ENCODE measurements at places on chromosomes 3 and 15.

- no peak for DNase-seq
Measured at GRCh38 chr3:190528706-190529105, 14.8 kb downstream of the IL1RAP start.

- DNase-seq: no peak
Measured at GRCh38 chr15:91980502-91981267, 127.2 kb downstream of the SLCO3A1 start.

GRCh38 chr15:27210176-27210575 is 239.2 kb downstream of the GABRG3 start:
- DNase-seq: no peak

DNA sequence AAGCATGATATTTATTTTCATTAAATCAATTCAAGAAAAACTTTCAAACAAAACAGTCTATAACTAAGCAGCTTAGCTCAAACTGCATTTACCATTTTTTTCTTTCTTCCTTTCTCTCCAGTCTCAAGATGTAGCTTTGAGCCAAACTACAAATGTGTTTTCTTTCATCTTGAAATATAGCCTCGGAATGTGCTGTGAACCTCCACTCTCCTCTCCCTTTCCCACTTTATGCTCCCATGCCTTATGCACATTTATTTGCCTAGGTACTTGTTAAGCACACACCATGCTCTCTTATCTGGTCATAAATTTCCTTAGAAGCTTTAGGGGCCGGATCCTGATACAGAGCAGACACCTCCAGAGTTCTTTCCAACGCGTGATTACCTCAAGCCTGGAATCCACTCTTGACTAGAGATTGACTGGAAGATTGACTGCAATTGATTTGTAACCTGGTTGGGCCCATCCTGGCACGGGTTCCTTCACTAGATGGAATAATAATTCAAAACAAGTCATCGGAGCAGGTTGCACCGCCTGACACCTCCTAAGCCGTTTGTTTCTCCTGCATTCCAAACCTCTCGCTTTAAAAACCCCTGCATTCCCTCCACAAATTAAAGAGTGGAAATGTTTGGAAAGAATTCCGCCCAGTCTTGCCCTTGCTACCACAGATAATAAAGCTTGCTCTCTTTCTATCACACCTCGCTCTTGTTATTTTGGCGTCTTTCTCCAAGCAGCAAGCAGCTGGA is 344.7 kb downstream of the CHL1 start:
- no peak for DNase-seq

DNA sequence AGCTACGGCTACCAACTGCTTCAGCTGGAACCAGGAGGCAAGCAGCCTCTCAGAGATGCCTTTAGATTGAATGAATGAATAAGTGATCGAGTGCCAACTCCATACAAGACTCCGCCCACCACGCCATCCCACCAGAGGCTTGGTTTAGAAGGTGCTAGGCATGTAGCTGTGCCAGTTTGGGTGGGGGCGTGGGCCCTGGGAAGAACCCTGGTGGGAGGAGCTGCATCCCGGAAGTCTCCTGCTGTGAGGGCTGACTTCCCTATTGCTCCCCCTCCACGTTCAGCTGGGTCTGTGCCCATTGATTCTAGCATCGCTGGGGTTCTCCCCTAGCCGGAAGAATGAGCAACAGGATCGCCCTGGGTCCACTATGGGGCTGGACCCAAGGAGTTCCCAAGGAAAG is 20.9 kb downstream of the LINGO1 start:
- no peak for DNase-seq

GRCh38 chr15:55846116-55846707 is 103.3 kb upstream of the PRTG start:
- peak; percentile 33 for DNase-seq

DNA sequence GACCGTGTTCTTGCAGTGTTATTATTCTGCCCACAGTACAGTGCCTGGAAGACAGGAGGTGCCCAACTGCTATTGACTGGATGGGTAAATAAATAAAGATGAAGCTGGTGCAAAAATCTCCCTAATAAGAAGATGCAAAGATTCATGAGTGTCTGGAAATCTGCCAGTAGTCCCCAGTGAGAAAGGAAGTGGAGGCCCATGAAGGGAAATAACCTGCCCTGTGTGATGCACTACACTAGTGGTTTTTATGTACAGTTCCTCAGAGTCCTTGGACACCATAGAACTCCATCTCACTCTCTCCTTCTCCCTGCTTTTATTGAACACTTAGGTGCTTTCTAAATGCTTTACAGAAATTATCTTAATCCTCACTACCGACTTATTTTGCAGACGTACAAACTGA is 8.3 kb upstream of the SUCLG2 start:
- no peak for DNase-seq

GRCh38 chr3:139529662-139530061 is 9.9 kb downstream of the RBP1 start:
- no peak for DNase-seq

DNA sequence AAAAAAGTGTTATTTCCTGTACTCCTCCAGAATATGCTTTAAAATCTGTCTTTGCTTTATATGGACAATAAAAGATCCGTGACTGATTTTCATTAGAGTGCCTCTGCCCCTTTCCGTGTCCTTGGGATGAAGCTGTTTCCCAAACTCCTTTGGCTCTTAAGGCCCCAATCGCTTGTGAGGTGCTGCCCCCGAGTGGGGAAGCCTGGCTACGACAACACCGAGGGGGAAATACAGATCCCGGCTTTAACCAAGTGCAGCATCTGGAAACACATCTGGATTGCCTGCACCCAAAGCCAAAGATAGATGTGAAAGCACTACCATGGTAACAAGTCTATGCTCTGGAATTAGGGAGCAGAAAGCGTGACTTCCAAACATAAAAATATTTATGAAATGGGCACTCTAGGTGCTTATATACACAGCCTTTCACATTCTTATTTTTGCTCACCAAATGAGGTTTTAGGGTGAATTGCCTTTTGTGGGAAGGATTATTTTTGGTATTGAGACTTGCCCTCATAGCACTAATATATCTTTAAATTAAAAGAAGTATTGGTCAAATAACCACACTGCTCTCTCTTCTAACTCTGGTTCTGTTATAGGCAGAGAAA is 40.6 kb upstream of the ADCY5 start:
- DNase-seq: peak; percentile 33

GRCh38 chr3:48141604-48142137 is 46.5 kb downstream of the CDC25A start:
- no peak for DNase-seq

GRCh38 chr15:75065467-75065850 is 42.1 kb downstream of the PPCDC start:
- no peak for DNase-seq

DNA sequence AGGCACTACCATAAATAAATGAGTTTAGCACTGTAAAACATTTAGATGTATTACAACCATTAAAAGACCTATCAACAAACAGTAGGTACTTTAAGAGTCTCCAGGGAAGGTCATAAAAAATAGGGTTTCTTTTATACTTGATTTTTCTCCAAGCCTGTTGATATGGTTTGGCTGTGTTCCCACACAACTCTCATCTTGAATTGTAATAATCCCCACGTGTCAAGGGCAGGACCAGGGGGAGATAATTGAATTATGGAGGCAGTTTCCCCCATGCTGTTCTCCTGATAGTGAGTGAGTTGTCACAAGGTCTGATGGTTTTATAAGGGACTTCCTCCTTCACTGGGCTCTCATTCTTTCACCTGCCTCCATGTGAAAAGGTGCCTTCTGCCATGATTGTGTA is 468.9 kb upstream of the UBE2E2 start:
- DNase-seq: no peak

DNA sequence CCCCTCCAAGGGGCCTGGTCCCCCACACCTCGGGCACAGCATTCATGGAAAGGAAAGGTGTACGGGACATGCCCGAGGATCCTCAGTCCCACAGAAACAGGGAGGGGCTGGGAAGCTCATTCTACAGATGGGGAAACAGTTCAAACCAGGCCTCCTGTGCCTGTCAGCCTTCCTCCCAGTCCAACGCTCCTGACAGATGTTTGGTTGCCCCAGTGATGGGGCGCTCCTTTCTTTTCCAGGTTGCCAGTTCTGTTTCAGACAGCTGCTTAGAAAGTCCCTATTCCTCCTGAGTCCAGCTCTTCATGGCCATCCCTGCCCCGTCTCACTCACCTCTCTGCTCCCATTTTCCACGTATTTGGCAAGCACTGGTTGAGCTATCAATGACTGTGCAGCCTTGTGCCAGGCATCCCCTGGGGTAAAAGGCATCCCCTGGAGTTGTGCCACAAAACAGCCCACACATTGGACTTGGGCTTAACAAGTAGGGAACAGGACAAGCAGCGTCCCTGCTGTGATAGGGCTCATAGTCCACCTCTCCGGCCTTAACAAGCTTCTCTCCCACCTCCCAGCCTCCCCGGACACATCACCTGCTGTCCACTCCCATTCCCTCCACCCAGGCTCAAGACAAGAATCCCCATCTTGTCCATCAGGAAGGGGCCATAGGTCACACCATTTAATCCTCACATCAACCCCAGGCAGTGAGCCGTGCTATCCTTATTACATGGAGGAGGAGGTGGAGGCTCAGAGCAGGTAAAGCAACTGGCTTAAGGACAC is 6.6 kb downstream of the OXTR start:
- no peak for DNase-seq

- no peak for DNase-seq
Measured at GRCh38 chr3:40915346-40915865, 283.9 kb upstream of the CTNNB1 start.

- DNase-seq: no peak
Measured at GRCh38 chr3:71348831-71349230, 234.7 kb downstream of the FOXP1 start.

- peak; percentile 63 for DNase-seq
Measured at GRCh38 chr3:58217209-58217811, 6.5 kb upstream of the DNASE1L3 start.

- no peak for DNase-seq
Measured at GRCh38 chr3:34725774-34726173, 913.6 kb upstream of the ARPP21 start.

DNA sequence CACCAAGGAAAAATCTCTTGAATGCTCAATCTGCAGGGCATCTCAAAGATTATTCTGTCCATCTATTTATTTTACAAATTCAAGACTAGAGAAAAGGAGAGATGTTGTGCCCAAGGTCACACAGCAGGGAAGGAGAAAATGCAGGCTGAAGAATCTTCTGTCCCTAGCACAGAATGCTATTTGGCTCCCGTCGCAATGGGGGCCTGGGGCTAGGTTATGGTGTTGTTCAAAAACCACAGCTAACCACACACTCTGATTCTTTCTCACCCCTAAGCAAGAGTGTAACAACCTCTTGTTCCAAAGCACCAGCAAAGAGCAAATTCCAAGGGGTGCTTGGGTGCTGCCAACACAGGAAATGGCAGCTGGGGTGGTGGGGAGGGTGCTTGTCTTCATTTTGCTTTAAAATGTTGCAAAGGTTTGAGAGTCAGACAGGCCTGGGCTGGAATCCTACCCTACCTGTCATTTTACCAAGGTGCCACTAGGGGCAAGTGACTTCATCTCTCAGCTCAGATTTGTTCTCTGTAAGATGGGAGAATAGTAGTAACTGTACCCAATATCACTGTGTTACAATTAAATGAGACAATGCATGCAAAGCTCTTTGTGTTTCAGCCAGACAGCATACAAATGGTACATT is 112.5 kb downstream of the ADAMTS9 start:
- no peak for DNase-seq

GRCh38 chr15:57503911-57504598 is 87.6 kb upstream of the MYZAP start:
- no peak for DNase-seq

DNA sequence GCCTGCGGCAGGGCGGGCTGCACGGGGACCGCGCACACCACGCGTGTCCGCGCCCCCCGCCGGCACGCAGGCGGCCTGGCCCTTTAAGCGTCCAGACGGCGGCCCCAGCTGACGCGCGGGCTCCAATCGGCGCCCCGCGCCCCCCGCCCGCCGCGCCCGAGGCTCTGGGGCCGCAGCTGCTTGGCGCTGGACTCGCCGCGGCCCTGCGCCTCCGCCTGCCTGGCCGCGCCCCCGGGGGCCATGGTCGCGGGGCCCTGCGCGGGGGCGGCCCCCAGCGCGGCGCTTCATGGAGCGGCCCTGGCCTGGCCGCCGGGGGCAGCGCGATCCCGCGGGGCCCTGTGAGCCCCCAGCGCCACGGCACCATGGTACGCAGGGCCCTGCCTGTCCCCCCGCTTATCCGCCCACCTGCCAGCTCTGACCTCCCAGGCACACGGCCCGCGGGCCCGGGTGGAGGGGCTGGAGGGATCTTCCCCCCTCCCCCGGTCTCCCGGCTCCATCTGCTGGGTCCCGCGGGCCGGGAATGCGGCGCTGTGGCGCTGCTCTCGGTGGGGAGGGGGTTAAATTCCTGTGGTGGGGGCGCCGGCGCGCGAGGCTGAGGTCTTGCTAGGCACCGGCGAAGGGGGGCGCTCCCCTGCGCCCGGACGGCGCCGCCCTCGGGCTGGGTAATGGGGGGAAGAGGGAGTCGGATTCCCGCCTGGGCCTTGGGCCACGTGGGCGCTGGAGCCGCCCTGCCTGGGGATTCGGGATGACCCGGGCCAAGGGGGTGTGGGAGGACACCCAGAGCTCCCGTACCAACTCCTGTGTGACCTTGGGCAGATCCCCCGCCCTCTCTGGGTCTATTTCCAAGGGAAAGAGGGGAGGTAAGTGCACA is 1.1 kb downstream of the ZBTB47 start:
- no peak for DNase-seq

GRCh38 chr15:61033940-61034677 is 195.0 kb downstream of the RORA start:
- DNase-seq: no peak

DNA sequence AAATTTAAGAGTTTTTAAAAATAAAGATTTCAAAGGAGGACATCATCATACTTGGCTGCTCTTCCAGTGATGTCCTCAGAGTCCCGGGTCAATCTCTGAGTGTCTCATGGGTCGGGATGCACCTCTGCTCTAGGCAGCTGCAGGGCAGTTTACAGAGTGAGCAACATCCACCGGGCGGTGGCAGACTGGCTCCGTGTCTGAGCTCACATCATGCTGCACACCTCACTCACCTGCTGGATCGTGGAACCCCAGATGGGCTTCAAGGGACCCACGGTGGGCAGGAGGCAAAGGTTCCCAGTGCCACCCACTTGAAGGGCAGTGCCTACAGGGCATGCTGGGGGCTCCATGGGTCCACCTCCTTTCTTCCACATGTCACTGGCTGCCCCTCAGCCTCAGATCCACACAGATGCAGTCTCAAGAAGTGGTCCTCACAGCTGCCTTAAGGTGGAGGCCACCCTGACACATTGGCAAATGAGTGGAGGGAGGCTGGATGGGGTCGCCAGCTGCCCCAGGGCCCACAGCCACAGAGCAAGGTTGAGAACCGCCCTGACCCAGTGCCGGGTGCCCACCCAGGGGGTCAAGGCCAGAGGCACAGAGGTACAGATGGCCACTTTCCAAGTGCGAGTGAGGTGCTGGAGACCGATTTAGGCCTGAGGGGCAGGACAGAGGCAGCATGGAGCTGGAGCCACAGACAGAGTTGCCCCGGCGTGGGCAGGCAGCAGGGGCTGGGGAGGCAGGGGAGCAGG is 25.2 kb downstream of the CYFIP1 start:
- DNase-seq: no peak

Data from stimulated activated naive CD8-positive, alpha-beta T cell treated with anti-CD3 and anti-CD28 coated beads, Interleukin-15, amount 100 ng/mL, for 72 hours (primary cell).